ENCODE measurements at places on chromosomes 3 and 15.

GRCh38 chr3:37279856-37280255 lies 105.5 kb upstream of the LRRFIP2 start:
- DNase-seq: no peak

DNA sequence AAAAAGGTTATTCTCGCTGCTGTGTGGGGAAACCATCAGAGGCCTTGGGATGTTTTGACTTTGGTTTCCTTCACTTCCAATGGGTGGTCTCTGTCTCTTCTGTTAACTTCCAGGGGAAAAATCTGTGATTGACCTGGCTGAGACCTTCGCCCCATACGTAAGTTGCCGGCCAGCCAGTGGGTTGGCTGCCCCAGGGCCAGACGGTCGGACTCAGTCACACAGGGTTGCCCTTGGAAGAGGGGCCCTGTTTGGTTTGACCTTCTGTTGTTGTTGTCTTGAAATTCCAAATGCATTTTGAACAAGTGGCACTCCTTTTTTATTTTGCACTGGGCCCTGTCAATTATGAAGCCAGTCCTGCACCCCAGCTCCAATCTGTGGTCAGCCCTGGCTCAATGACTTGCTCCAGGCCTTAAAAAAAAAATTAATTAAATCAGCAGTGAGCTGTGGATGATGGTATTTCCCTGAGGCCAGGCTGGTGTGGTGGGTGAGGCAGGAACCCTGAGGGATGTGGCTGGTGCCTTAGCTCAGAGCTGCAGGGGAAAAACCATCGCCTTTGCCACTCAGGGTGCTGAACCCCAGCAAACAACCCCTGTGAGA lies 4.5 kb downstream of the FAM107A start:
- DNase-seq: no peak

DNA sequence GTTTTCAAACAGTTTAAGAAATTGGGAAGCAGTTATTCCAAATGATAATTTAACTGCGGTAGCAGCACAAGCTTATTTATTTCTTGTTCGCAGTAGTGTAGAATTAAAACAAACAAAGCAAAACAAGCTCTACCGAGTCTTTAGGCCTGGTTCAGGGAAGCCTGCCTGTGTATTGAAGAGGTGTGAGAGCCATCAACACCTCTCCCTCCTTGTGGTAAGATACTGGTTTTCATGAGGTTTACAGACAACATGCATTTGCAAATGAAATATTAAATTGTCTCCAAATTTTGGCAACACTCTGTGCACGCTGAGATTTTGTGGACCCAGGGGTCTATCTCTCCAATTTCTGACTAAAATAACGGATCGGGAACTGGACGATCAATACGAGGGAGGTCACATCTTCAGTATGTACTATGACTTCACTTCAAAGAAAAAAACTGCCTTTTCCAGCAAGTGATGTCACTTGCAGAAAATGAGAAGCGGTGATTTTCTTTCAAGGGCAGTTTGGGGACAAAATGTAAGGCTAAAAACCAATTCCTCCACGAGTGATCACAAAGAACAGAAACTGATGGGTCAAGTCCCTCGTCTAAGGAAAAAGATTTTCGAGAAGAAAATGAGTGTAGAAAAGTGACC lies 721 bp downstream of the ATR start:
- DNase-seq: no peak

- no peak for DNase-seq
Measured at GRCh38 chr3:39414421-39414907, 7.9 kb downstream of the RPSA start.

GRCh38 chr3:188950832-188951489 lies 220.8 kb upstream of the TPRG1 start:
- DNase-seq: peak; percentile 55

DNA sequence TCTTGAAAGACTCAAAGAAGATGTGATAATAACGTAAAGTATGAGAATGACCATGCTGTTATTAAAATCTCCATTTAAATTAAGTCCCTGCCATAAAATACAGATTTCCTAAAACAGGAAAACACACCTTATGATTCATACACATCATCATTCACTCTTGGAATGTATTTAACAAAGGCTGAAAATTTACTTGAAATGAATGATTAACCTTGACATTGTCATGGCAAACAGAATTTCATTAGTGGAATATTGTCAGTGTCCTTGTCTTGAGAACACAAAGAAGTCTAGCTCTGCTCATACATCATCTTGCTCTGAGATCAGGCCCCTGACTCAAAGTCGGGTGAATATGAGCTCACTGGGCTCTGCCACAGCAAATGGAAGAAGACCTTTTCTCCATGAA lies 313.9 kb downstream of the FGF12 start:
- DNase-seq: no peak

- no peak for DNase-seq
Measured at GRCh38 chr3:71447803-71448202, 135.7 kb downstream of the FOXP1 start.

DNA sequence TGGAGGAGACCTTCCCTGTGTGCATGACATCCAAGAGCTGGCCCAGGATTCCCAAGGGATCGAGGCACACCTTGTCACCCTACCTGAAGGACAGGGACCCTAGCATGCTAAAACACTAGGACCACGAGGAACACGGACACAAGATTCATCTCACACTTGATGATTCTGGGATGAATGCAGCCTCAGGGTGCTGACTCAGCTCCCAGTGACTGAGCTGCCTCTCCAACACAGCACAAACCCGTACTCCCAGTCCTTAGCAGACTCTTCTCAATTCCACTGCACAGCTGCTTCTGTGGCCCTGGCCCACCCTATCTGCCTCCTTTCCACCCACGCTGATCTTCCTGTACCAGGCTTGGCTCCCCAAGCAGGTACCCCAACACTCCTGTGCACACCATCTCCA lies 9.1 kb upstream of the OXTR start:
- DNase-seq: no peak

- no peak for DNase-seq
Measured at GRCh38 chr3:73550032-73550431, 74.7 kb downstream of the PDZRN3 start.

DNA sequence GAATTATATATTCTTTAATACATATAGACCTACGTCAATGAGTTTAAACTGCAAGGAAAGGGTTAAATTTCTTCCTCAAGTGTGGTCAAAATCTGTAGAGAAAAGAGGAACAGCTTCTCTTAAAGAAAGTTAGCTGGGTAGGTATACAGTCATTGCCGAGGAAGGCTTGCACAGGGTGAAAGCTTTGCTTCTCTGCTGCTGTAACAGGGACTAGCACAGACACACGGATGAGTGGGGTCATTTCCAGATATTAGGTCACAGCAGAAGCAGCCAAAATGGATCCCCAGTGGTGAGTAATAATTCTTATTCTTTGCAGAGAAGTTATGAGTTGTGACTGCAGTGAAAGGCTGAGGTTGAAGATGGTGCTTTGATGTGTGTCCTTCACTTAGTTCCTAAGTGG lies at the start of gene CD86:
Gene CD86, plus strand, starts transcription at position 148 of the 400 bp plus-strand sequence. Its CDS starts 128 bp downstream, at position 276.
- no peak for DNase-seq

DNA sequence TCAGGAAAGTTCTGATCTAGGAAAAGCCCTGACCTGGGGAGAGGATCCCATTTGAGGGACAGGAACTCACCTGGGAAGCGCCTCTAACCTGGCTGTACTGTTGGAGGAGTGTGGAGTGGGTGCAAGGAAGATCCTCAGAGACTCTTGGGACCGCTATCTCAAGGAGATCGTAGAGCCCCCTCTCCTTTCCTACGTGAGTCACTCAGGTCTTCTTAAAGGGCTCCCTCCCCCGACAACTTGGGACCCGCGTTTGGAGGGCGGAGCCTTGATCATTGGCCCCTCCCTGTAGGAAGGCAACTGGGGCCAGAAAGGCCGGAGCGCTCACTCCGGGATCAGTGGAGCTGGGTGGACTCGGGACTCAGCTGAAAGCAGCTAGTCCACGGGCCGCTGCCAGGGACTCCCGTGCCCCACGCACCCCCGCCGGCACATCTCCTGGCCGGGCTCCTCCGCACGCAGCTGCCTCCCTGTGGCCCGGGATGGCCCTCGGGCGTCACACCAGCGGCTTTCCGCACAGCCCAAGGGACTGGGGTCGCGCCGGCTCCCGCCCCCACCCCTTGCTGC lies 520 bp downstream of the SLC26A6 start:
- peak; percentile 38 for DNase-seq

- DNase-seq: no peak
Measured at GRCh38 chr15:38991126-38991525, 426.5 kb upstream of the RASGRP1 start.

GRCh38 chr3:86645756-86646155 lies 345.2 kb downstream of the VGLL3 start:
- no peak for DNase-seq

GRCh38 chr3:192819001-192819569 lies 91.7 kb upstream of the FGF12 start:
- peak; percentile 31 for DNase-seq

DNA sequence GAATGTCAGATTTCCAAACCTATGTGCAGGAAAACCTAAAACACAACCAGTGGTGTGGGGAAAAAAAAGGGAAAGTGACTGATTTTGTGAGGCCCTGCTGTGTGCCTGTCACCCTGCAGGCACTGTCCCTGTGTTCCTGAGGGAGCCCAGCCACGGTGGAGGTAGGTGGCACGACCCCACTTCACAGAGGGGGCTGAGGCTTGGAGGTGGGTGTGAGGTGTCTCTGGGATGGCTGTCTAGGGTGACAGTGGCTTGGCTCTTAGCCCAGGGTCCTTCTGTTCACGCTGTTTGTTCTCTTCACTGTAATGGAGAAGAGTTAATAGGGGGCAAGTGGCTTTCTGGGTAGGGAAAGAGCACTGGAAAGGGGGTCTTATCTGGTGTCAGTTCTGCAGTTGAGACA lies 22.6 kb downstream of the RASGRF1 start:
- DNase-seq: no peak

- DNase-seq: no peak
Measured at GRCh38 chr3:60107275-60107674, 1057.5 kb upstream of the CFAP20DC start.

GRCh38 chr3:55910543-55910942 lies 423.4 kb upstream of the WNT5A start:
- no peak for DNase-seq

- peak; percentile 54 for DNase-seq
Measured at GRCh38 chr3:4492208-4493013, 737 bp upstream of the ITPR1 start.

- DNase-seq: no peak
Measured at GRCh38 chr3:183513046-183513706, 42.3 kb downstream of the KLHL6 start.

DNA sequence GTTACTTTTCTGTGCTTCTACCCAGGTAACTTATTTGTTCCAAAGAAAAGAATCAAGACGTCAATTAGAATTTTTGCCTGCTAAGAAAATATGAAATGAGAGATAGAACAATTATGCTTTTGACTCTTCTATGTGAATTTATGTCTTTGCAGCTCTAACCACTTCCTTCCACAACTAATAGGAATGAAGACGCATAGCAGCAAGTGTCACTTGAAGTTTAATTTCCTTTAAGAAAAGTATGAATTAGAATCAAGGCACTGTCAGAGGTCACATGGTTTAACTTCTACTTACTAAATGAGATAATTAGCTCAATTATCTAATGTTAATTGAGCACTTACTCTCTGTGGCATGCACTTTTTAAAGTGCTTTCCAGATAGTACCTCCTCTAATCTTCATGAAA lies 3.3 kb downstream of the WDR49 start:
- no peak for DNase-seq

DNA sequence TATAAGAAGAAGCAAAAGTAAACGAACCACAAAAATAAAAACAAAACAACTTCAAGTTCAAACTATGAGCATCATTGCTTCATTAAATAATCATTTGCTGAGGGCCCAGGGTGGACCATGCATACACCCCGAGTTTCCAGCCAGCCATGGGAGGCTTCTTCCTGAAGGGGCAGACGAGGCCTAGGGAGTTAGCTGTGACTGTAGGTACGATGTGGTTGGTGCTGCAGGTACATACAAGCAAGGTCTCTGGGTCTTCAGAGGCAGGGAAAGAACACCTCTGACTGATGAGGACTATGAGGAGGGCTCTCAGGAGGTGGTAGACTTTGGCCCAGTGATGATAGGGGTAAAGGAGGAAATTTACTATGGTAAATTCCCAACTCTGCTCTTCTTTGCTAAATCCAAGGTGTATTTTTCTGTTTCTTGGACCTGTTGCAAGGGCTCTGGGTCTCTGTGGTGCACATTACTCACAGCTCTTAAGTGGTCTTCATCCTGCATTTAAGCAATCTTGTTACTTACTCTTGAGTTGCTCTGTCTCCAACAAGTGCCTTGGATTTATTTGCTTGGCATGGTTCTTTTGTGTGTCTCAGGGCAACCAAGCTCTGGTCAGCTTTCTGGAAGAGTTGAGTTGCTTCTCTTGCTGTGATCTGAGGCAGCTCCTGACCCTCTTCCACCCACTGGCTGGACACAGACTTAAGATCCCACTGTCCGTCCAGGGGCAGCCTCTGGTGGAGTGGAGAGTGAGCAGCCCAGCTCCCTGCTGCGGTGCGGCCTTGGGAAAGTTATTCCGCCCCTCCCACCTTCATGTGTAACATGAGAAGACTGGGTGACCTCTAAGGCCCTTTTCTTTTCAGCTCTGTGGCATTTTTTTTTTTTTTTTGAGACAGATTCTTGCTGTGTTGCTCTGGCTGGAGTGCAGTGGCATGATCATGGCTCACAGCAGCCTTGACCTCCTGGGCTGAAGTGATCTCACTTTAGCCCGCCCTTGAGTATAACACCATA lies 56.1 kb upstream of the KIF23 start:
- DNase-seq: no peak

DNA sequence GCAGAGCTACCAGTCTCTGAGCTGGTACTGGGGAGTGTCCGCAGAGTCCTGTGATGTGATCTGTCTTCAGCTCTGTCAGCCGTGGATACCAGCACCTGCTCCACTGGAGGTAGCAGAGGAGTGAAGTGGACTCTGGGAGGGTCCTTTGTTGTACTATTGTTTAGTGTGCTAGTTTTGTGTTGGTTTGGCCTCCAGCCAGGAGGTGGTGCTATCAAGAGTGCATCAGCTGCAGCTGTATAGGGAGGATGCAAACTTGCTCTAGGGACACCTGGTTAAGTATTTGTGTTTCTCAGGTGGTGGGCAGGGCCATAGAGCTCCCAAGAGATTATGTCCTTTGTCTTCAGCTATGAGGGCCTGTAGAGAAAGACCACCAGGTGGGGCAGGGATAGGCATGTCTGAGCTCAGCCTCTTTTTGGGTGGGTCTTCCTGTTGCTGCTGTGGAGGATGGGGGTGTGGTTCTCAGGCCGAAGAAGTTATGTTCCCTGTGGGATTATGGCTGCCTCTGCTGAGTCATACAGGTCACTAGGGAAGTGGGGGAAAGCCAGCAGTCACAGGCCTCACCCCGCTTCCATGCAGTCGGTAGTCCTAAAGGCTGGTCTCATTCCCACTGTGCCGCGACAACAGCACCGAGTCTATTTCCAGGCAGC lies 443.2 kb upstream of the TBL1XR1 start:
- DNase-seq: peak; percentile 4

- no peak for DNase-seq
Measured at GRCh38 chr15:60054472-60054871, 50.4 kb downstream of the FOXB1 start.

DNA sequence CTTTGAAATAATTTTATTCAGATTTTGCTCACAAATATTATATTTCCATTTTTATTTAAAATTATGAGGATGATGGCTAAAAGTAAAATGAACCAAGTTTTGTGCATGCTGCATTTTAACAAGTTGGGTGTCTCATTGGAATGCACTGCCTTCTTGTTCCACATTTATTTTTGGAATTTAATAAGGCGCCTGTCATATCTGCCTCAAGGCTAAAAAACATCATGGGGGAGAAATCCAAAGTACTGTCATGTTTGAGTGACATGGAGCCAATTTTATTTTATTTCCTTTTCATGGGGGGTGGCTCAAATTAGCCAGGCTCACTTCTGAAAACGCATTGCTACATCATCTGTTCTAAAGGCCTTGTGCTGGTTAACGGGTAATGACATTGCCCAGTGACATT lies 205.1 kb downstream of the ROBO2 start:
- no peak for DNase-seq
